ENCODE measurements at places on chromosomes 1 and 21.
A peak's percentile ranks its signal among the peaks of the same experiment; 100 is the strongest.

DNA sequence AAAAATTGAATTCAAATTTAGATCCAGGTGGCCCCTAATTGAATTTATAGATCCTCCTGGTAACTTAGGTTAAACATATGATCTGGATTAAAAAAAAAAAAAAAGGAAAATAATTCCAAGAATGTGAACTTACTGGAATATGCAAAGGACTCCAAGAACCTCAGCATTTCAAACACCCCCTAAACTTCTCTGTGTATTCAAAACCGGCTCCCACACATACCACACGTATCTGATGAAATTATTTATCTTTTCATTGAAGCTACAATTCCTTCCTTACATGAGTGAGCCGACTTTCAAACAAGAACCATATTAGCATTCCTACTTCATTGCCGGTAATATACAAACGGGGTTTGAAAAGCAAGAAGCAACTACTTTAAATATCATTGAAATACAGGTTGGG is 61.4 kb upstream of the FMN2 start:
- no peak for DNase-seq

DNA sequence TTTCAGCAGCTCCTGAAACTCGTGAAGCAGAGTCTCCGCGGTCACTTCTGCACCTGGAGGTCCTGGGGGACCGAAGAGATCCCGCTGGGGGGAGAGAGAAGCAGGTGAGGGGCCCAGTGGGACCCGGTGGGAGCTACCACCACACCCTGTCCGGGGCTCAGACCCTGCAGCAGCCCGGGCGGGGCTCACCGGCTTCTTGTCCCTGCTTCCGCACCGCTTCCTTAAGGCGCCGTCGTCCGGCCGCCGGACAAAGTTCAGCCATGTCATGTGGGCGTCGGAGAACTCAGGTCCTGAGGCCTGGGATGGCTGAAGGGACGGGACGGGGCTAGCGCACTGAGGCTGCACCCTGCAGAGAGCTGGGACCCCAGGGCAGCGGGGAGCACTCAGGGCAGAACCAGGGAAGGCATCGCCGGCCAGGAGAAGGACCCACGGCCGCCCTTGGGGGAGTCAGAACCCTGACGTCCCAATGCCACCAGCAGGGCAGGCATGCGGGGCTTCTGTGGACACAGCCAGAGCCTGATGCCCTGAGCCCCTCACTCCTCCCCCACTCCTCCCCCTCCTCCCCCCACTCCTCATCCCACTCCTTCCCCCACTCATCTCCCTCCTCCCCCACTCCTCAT is 2.2 kb downstream of the C1QTNF12 start:
- no peak for DNase-seq

DNA sequence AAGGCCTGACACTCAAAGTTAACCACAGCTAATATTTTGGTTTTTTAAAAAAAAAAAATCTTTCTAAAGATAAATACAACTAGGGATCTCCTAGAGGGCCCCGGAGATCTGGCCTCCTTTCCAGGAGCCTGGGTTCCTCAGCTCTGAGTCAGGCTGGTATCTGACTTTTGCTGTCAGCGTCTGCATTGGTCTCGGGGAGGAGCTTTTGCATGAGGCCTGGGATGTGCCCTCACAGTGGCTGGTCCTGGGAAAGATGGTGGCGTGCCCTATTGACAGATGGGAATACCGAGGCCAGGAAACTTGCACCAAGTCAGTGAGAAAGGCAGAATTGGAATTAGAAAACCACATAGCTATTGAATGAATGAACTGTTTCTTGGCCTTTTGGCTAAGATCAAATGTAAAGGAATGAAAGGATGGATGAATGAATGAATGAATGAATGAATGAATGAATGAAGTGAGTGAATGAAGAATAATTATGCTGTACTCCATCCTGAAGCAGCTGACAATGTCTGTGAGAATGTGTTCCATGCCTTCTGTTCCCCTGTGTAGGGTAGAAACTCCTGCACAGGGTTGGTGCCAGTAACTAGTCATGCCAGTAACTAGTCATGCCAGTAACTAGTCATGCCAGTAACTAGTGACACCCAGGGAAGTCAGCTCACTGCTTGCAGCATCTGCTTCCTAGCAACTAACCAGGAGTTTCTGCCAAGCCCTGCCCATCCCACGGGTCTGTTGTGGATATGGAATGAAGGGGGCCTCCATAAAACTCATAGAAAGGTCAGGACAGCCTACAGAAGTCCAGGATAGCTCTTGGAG is 242.5 kb upstream of the VAMP3 start:
- no peak for DNase-seq

DNA sequence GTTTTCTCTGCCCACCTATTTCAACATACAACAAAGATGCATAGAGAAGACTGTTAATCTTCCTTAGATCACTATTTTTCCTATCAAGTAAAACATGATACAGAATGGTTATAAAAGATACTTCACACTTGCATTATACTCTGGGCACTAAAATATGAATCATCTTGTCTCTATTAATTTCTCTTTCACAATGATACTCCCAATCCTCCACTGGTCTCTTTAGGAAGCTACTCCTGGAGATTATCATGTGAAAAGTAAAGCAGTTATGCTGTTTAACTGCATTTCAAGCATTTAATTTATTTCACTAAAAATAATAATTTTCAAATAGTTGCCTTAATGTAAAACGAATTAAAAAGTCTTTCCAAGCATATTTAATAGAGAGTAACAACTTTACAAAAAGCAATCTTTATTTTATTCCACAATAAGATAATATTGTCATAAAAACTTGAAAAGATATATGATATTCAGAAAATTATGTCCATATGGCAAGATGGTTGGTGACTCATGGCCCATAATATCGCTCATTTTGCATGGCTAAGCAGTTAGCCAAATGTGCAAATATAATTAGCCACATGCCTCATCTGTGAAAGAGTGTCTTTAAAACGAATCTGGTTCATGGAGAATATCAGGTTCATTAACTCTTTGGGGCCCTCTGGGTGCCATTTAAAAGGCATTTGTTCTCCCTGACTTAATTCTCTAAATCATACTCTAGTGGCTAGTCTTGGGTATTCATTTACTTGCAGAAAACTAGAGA is 1569.0 kb upstream of the B3GALT2 start:
- DNase-seq: peak; percentile 82

GRCh38 chr1:17244821-17245740 is 3.8 kb upstream of the PADI3 start:
- peak; percentile 66 for DNase-seq

Data from DMS 273 treated with DMSO at 0.1 percent for 48 hours (cell line).